Head of caudate nucleus (tissue), 42 donors: ENCODE measurements at places on chromosomes 1 and 21.

- no peak for DNase-seq
Measured at GRCh38 chr1:100320311-100321099, 31.8 kb upstream of the CDC14A start.

- DNase-seq: no peak
Measured at GRCh38 chr1:168112673-168113305, 23.9 kb downstream of the GPR161 start.

DNA sequence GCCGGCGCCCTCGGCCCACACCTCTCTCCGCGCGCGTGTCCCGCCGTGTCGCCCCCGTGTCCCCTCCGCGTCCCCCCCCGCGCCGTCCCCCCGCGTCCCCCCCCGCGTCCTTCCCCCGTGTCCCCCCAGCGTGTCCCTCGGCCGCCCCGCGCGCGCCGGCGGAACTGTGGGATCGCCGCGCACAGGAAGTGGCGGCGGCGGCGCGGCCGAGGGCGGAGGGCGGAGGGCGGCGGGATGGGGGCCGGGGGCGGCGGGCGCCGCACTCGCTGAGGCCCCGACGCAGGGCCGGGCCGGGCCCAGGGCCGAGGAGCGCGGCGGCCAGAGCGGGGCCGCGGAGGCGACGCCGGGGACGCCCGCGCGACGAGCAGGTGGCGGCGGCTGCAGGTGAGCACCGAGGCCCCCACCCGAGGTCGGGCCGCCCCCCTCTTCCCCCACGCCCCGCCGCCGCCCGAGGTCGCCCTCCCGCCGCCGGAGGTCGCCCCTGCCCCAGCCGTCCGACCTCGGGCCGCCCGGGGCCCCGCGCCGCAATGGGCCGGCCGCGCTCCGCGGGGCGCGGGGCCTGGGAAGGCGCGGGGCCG lies at the start of gene AGPAT3:
TSS of gene AGPAT3 (plus strand) at position 262 of the 578 bp plus-strand sequence. CDS start 94,459 bp downstream, outside the sequence.
- DNase-seq: no peak

- DNase-seq: no peak
Measured at GRCh38 chr21:15560383-15561056, 169.3 kb upstream of the USP25 start.

DNA sequence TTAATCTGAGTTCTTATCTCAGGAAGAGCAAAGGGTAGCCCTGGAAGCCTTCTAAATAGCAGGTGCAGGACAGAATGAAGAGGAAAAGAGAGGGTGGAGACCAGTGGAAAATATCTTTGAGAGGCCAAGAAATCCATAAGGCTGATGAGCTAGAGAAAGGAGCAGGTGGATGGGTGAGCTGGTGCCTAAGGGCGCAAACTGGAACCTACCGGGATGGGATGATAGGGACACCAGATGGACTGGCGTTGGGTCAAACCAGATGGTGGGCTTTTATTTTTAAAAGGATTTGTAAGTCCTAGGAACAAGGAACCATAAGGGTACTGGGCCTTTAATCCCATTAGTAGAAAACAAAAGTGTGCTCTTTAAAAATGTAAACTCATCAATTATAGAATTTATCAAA lies 59.7 kb downstream of the RGL1 start:
- no peak for DNase-seq
